HS-5 (cell line): ENCODE measurements at places on chromosomes 2 and 18.

GRCh38 chr18:46756559-46757201 is at the start of gene ST8SIA5:
ST8SIA5 (minus strand) TSS chr18:46757053; CDS start chr18:46756508, 545 bp downstream.
- no peak for DNase-seq

GRCh38 chr18:24138789-24139616 is at the start of gene CABYR:
CABYR (plus strand) TSS chr18:24139062; CDS start chr18:24143115, 4,053 bp downstream.
- peak; percentile 54 for DNase-seq

DNA sequence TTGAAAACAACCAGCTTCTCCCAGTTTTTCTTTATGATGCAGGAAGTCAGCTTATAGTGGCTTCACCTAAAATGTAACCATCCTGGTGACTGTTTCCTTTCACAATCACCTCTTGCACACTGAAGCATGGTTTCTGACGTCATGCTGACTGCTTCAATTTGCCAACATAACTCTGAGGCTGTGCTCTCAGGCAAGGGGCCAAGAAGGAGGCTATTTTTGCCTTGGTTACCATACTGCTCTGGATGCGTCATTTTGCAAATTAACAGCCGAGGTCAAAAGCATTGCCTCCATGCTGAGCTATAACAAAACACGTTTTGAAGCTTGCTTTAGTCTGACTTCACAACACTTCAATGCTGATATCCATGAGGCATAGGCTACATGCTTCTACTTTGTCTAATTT is 397.8 kb downstream of the METTL4 start:
- peak; percentile 80 for DNase-seq

DNA sequence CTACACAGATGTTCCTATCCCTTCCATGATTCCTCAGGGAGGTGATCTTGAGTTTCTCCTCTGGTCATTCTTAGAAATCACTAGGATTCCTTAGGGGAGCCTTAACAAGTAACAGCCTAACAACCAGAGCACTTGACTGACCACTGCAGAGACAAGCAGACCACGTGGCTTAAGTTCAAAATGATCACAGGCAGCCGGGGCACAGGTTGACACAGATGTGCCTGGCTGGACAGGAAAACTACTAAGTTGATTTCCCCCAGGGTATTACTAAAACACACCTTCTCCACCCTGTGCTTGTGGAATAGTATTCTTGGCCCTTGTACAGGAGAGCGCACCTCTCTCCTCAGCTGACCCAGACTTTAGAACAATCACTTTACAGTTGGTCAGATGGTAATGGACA is 29.9 kb downstream of the ST3GAL5 start:
- no peak for DNase-seq

GRCh38 chr2:142983174-142983573 is 105.7 kb downstream of the KYNU start:
- DNase-seq, result no peak

- DNase-seq, result no peak
Measured at GRCh38 chr2:8002765-8003393, 679.0 kb upstream of the ID2 start.

DNA sequence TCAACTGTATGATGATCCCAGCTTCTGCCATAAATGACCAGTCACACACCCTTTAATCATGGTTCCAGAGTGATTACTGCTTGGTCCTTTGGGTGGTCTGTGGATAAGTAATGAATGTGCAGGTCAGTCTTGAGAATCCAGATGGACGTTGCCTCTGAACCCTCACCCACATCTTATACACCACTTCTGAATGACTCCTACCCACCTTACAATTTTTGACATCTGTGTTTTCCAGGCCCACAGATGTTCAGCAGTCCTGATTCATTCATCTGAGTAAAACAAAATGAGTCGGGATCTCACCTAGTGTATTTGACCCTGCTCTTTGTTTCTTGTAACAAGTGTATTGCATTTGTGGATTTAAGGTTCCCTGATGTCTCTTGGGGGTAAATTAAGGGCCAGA is 194.1 kb upstream of the CCDC68 start:
- no peak for DNase-seq

DNA sequence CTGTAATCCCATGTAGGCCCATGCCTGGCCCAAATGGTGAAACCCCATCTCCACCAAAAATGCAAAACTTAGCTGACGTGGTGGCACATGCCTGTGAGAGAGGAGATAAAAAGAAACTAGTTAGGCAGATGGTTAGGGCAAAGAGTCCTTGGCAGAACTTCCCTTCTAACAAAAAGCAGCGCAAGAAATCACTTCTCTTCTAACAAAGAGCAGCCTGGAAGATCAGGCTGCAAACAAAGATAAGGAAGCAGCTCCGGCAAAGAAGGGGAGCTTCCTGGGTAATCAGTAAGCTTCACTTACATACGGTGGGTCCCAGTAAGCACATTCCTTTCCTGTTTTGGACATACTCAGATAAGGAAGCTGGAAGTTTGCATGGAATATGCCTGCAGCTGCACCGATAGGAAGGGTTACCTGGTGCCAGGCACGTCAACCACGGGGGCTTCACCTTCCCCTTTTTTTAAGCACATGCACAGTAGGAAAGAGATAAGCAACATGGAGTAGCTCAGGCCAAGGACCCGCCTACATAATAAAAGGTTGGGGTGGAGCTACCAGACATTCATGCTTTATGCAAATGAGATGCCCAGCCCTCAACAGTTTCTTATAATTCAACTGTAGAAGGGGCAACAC is 61.0 kb upstream of the SLC25A52 start:
- no peak for DNase-seq

- no peak for DNase-seq
Measured at GRCh38 chr2:222652491-222653255, 3.2 kb downstream of the FARSB start.

DNA sequence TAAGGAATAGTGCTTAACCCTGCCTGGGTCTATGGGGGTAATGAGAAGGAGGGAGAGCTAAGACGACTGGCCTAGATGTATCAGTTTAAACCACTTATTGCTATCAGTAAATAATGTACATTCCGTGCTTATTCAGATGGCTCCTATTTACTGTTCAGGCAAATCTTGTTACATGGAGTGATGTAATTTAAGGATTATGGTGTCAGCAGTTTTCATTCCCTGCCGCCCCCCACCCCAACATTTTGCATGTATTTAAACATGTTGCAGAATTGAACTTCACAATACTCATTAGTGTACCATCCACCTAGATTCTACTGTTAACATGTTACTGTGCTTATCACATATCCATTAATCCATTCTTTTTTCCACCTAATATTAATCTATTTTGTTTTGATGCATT is 11.7 kb downstream of the AGPS start:
- no peak for DNase-seq

GRCh38 chr2:8022908-8023640 is 658.8 kb upstream of the ID2 start:
- no peak for DNase-seq

- no peak for DNase-seq
Measured at GRCh38 chr18:45303026-45303425, 312.2 kb upstream of the SLC14A2 start.

DNA sequence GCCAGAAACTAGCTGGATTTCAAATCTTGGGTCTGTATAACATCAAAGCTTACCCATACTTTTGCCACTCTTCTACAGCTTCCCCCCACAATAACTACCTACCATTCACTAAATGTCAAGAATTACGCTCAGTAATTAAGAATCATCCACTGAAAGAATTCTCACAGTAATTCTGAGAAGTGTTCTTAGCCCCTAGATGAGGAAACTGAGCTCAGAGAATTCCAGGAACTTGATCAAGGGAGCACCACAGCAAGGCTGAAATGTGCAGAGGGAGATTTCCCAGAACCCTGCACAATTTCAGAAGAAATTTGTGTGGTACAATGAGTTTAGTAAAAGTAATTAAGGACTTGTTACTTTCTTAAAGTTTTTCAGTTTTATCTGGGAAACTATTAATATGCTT is 194.5 kb upstream of the STK17B start:
- no peak for DNase-seq

GRCh38 chr2:128379021-128380015 is 60.6 kb upstream of the HS6ST1 start:
- DNase-seq, result no peak

- DNase-seq, result no peak
Measured at GRCh38 chr2:26742048-26742770, 21.9 kb upstream of the SLC35F6 start.

DNA sequence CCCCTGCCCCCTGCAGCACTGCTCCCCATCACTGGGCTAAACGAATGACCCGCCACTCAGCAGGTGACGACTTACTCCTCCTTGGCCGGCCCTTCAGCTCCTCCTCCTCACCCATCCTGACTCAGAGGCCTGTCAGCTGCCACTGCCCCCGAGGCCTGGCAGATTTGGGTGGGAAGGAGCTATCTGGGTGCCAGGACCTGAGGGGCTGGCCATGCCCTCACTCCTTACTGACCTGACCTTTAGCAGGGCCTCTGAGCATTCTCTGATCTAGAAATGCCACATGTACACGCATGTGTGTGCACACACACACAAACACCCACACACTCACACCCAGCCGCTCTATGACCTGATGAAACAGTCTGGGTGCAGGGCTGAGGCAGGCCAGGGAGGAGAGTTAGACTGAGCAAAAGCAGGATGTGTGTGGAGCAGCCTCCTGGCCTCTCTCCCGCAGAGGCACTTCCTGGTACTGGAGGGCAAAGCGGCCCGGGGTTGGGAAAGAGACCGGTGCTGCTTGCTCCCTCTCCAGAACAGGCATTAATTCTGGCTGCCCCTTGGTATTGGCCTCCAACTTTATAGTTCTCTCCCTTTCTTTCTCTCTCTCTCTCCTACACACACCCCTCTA is 68.0 kb downstream of the ZFP36L2 start:
- peak; percentile 42 for DNase-seq

DNA sequence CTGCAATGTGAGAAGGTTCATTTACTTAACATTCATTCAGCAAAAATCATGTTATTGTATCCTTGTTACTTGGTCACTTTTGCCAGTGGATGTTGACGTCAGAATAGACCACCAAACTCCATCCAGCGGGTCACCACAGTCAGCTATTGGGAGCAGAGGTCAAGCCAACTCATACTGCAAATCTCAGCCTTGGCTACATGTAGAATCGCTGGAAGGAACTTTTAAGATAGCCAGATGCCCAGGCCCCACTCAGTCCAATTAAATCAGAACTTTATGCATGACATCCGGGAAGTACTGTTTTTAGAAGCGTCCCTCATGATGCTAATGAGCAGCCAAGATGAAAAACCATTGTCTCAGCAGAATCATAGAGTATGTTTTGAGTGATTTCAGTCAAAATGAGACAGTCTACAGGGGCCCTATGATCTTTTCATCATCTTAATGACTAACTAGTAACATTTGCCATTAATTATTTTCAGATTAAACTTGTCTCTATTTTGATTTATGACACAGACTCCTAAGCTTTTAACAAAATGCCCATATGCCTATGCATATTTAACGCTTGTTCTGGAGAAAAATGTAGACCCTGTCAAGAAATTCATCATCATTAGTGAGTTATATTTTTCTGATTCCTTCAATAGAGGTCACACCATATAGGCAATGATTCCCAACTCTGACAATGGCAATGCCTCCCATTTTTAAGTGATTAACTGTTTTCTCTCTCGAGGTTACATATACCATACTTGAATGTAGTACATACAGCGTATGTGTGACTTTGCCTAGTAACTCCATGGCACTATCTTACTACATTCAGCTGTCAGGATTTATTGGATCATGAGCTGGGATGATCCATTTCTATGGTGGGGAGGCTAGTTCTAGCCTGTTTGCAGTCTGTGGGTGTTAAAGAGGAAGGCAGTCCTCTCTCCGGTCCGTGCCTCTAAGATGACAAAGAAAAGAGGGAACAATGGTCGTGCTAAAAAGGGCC is 63.7 kb upstream of the CCBE1 start:
- no peak for DNase-seq

DNA sequence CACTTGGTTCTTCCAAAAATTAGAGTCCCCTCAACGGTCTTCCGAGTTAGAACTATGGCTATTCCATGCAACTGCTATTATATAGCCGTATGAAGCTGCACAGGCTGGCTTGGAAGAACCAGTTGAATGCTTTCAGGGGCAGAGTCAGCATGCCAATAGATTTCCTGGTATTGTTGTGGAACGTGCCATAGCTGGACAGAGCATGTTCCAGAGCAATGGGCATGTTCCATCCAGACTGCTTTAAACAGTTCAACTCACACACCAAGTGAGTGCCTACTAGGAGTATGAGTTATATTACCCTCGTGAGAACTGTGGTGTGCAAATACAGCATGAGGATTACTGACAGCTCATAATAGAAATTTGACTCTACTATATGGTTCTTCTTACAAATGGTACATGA is 682.0 kb downstream of the SATB2 start:
- DNase-seq, result no peak

DNA sequence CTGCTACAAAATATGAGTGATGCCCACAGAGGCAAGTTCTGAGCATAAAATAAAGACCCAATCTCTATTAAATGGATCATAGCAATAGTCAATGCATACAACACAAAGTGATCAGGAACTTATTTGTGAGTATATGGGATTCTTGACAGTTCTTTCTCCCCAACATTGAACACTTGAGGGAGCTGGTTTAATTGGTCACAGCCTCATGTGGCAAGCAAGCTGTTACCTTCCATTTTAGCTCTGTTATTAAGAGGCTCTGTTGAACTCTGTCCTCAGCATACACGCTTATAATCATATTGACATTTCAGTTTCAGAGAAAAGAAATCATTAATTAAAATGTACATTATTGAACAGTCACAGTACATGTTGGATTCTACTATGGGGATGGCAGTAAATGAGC is 37.6 kb upstream of the PAX3 start:
- DNase-seq, result no peak

GRCh38 chr18:48550101-48550729 is 11.4 kb downstream of the CTIF start:
- no peak for DNase-seq

GRCh38 chr2:26574066-26574899 is 66.9 kb downstream of the CIB4 start:
- DNase-seq, result no peak

- no peak for DNase-seq
Measured at GRCh38 chr2:207612714-207613113, 12.5 kb downstream of the METTL21A start.

- DNase-seq, result no peak
Measured at GRCh38 chr2:197075281-197075680, 148.8 kb upstream of the PGAP1 start.

DNA sequence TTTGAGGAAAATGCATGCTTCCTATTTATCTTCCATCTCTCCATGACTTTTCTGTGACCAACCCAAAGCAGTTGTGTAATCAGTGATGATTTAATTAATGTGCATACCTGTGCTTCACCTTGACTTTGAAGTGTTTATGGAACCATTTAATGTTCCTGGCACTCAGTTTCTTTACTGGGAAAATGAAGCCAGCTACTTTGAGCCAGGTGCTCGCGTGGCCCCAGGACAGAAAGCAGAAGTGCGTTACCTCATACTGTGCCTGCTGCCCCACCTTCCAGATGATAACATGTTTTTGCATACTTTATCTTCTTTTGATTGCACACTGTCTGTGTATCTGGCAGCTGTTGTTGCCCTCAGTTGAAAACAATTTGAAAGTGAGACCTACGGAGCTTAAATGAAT is 61.3 kb downstream of the PMAIP1 start:
- DNase-seq, result no peak

- DNase-seq, result no peak
Measured at GRCh38 chr2:231613331-231613662, 20.6 kb downstream of the TEX44 start.

GRCh38 chr2:238069021-238069709 is 8.4 kb downstream of the SCLY start:
- no peak for DNase-seq

- no peak for DNase-seq
Measured at GRCh38 chr2:155810411-155810810, 522.1 kb downstream of the NR4A2 start.
